Activated B cell treated with CpG ODN at 0.5 μM for 24 hours (primary cell): ENCODE measurements at places on chromosomes 4 and X. TPM values are rescaled to one million over a fixed set of nuclear protein-coding genes. Genes with fewer than 3 reads are reported as not detected.

The TMEM31 gene
- total RNA-seq, result not detected in 2 replicates

The IL13RA2 gene
- not detected in 2 replicates for total RNA-seq

The GAK gene
- total RNA-seq, result 159 and 172 TPM in 2 replicates

The FAM9B gene
- not detected in 2 replicates for total RNA-seq

The ADAMTS3 gene
- total RNA-seq, result not detected in 2 replicates

The ANXA10 gene
- not detected in 2 replicates for total RNA-seq

The MED12 gene
- total RNA-seq, result 81.7 and 102 TPM in 2 replicates

The KLHL34 gene
- total RNA-seq, result 0.58 and 0.76 TPM in 2 replicates

The IBSP gene
- not detected in 2 replicates for total RNA-seq

The NPY2R gene
- not detected in 2 replicates for total RNA-seq

The ASMTL gene
- 49.2 and 52.1 TPM in 2 replicates for total RNA-seq

The USP51 gene
- total RNA-seq, result 1.2 and 2.4 TPM in 2 replicates

The DDX60 gene
- 17.6 and 17.9 TPM in 2 replicates for total RNA-seq

The MTMR8 gene
- total RNA-seq, result 4.3 and 4.7 TPM in 2 replicates

The TEX13C gene
- not detected in 2 replicates for total RNA-seq

The NAA11 gene
- total RNA-seq, result not detected in 2 replicates

The PPEF1 gene
- total RNA-seq, result not detected in 2 replicates

The PRRG3 gene
- not detected in 2 replicates for total RNA-seq

The SSR4 gene
- total RNA-seq, result 160 and 175 TPM in 2 replicates

The SSX4B gene
- not detected in 2 replicates for total RNA-seq

The CT45A2 gene
- total RNA-seq, result not detected in 2 replicates

The FHDC1 gene
- total RNA-seq, result 0.12 and 0.33 TPM in 2 replicates

The SLC16A2 gene
- total RNA-seq, result not detected in 2 replicates

The ITGB1BP2 gene
- total RNA-seq, result 2.8 and 6.7 TPM in 2 replicates

The RASL11B gene
- 0.69 TPM in 1 of 2 replicates, not detected in the other for total RNA-seq

The PROM1 gene
- not detected in 2 replicates for total RNA-seq

The PPA2 gene
- 44.8 and 54.3 TPM in 2 replicates for total RNA-seq

The SLC10A4 gene
- total RNA-seq, result not detected in 2 replicates

The MAP3K15 gene
- total RNA-seq, result 0.11 TPM in 1 of 2 replicates, not detected in the other

The CT45A10 gene
- not detected in 2 replicates for total RNA-seq

The AR gene
- not detected in 2 replicates for total RNA-seq

The RAP1GDS1 gene
- 51.6 and 54.6 TPM in 2 replicates for total RNA-seq

The ASMT gene
- total RNA-seq, result 0.44 and 0.69 TPM in 2 replicates

The ITIH6 gene
- not detected in 2 replicates for total RNA-seq

The RPL36A gene
- 234 and 287 TPM in 2 replicates for total RNA-seq

The TMEM255A gene
- total RNA-seq, result 0.18 and 0.51 TPM in 2 replicates

The TLL1 gene
- total RNA-seq, result not detected in 2 replicates

The CENPVL1 gene
- total RNA-seq, result not detected in 2 replicates

The PDLIM3 gene
- 0.20 TPM in 1 of 2 replicates, not detected in the other for total RNA-seq

The PTPN13 gene
- total RNA-seq, result 0.07 and 0.12 TPM in 2 replicates

The CD38 gene
- 5.0 and 5.8 TPM in 2 replicates for total RNA-seq

The CT83 gene
- not detected in 2 replicates for total RNA-seq

The ARHGAP36 gene
- not detected in 2 replicates for total RNA-seq

The MAPK10 gene
- 0.20 and 0.75 TPM in 2 replicates for total RNA-seq

The CD99L2 gene
- total RNA-seq, result 12.5 and 12.7 TPM in 2 replicates

The MAGEA2 gene
- total RNA-seq, result not detected in 2 replicates

The LRAT gene
- not detected in 2 replicates for total RNA-seq

The CXCL11 gene
- total RNA-seq, result not detected in 2 replicates

The ZIC3 gene
- total RNA-seq, result not detected in 2 replicates

The ZNF280C gene
- 6.9 and 9.1 TPM in 2 replicates for total RNA-seq

The SLC26A1 gene
- 0.15 TPM in 1 of 2 replicates, not detected in the other for total RNA-seq

The CLCN3 gene
- total RNA-seq, result 23.0 and 28.6 TPM in 2 replicates

The PPEF2 gene
- total RNA-seq, result 0.17 and 0.35 TPM in 2 replicates

The NEUROG2 gene
- total RNA-seq, result not detected in 2 replicates

The CPLX1 gene
- total RNA-seq, result not detected in 2 replicates

The RBM46 gene
- total RNA-seq, result not detected in 2 replicates
